Nephron progenitor cell (in vitro differentiated cells): ENCODE measurements at places on chromosomes 1 and 21.

DNA sequence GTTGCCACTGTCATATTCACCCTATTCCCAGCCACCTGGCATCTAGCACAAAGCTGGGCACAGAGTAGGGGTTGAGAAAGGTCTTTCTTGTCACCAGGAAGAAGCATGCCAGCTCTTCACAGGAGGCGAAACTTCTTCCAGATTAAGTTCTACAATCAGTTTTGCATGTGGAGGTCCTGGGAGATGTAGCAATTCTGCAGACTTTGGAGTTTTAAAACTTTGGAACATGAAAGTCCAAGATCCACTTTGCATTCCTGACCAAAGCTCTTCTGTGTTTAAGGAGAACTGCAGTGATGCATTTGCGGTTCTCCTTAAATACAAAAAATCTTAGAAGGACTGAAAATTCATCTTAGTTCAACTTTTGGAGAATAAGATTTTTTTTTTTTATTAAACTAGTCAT is 258.5 kb upstream of the USP24 start:
- DNase-seq, result no peak

GRCh38 chr1:14323568-14324247 is 274.8 kb upstream of the KAZN start:
- DNase-seq, result no peak

- DNase-seq, result no peak
Measured at GRCh38 chr21:31668651-31669491, 9.4 kb downstream of the SOD1 start.

- DNase-seq, result no peak
Measured at GRCh38 chr1:193540511-193540910, 354.1 kb upstream of the B3GALT2 start.

GRCh38 chr1:33918368-33918767 is 54.5 kb downstream of the HMGB4 start:
- no peak for DNase-seq

DNA sequence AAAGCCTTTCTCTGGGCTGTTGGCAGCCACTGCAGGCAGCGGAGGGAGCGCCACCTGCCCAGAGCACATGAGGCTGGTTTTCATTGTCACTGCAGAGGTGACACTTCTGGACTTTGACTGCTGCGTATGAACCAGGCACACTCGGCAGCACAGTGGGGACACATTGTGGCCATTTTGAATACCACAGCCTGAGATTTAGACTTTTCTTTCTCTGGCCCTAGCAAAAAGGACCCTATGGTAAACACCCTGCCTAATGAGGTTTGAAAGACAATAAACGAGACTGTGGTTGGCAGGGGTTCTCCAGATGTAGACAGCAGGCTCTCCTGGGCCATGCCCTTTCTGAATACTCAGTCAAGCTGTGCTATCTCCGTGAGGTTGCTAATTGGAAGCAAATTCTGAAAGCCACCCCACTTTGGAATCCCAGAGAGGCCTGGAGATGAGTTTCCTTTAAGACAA is 12.0 kb upstream of the KCNE2 start:
- peak; percentile 37 for DNase-seq

DNA sequence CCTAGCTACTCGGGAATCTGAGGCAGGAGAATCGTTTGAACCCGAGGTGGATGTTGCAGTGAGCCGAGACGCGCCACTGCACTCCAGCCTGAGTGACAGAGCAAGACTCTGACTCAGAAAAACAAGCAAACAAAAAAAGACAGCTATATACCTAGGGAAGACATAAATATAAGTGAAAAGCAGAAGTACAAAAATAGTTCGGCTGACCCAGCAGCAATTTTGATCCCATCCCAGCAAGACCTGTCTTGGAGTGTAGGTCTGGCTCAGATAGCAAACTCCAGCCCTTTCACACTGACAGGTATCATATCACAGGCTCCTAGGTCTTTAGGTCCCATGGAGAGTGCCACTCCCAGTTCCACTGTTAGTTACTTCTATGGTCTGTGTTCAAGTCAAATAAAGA is 14.6 kb downstream of the MTX1 start:
- no peak for DNase-seq

GRCh38 chr1:202029171-202029665 is 18.8 kb downstream of the ELF3 start:
- DNase-seq, result no peak

- no peak for DNase-seq
Measured at GRCh38 chr1:25356848-25357247, 18.7 kb downstream of the TMEM50A start.

GRCh38 chr1:77399250-77400086 is 117.6 kb downstream of the AK5 start:
- no peak for DNase-seq

GRCh38 chr1:43803105-43803504 is 95.8 kb downstream of the ST3GAL3 start:
- DNase-seq, result no peak

GRCh38 chr1:206975306-206975705 is 5.0 kb upstream of the FCAMR start:
- DNase-seq, result no peak

DNA sequence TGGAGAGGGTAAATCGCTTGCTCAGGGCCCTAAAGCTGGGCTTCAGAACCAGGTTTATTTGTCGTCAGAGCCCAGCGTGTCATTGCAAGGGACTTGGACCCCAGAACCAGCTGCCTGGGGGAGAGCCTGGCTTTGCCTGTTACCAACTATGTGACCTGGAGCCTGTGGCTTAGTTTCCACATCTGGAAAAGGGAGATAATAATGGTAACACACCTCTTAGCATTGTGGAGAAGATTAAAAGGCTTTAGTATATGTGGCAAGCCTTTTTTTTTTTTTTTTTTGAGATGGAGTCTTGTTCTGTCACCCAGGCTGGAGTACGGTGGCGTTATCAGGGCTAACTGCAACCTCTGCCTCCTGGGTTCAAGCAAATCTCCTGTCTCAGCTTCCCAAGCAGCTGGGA is 12.5 kb downstream of the CD52 start:
- no peak for DNase-seq

- no peak for DNase-seq
Measured at GRCh38 chr1:72705921-72706320, 423.6 kb upstream of the NEGR1 start.

DNA sequence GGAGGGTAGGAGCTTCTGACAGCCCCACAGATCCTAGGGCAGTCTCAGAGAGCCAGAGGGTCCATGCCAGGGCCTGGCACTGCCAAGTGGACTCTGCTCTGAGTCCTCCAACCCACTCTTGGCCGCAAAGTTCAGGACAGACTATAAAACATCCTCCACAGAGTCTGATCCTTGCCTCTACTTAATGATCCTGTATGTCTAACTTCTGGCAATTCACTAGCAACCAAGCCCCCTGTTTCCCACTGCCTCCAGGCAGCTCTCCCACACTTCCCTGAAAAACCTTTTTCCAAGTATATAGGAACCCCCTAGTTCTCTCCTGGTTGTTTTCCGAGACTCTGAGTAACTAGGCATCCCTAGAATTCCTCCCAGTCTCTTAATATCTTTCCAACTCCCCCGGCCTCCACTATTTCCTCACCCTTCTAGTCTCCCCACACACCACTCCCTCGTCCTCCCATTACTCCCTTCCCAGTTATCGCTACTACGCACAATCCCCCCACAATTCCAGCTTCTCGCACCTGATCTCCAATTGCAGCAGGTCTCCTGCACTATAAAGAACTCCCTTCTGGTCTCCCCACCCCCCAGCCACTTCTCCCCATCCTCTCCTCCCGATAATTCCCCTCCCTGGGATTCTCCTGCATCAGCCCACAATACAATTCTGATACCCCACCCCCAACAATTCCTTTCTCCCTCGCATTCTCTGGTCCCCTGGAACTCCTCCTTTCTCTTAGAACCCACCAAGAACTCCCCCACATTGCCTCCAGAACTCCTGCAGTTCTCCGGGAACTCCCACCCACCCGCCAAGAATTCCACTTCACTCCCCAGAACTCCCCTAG is 574 bp downstream of the IGSF9 start:
- DNase-seq, result no peak

- DNase-seq, result no peak
Measured at GRCh38 chr1:185652348-185652747, 81.8 kb upstream of the HMCN1 start.

GRCh38 chr21:31683029-31683428 is 23.5 kb downstream of the SOD1 start:
- no peak for DNase-seq

GRCh38 chr1:247857985-247858619 is 1.1 kb downstream of the TRIM58 start:
- DNase-seq, result no peak

DNA sequence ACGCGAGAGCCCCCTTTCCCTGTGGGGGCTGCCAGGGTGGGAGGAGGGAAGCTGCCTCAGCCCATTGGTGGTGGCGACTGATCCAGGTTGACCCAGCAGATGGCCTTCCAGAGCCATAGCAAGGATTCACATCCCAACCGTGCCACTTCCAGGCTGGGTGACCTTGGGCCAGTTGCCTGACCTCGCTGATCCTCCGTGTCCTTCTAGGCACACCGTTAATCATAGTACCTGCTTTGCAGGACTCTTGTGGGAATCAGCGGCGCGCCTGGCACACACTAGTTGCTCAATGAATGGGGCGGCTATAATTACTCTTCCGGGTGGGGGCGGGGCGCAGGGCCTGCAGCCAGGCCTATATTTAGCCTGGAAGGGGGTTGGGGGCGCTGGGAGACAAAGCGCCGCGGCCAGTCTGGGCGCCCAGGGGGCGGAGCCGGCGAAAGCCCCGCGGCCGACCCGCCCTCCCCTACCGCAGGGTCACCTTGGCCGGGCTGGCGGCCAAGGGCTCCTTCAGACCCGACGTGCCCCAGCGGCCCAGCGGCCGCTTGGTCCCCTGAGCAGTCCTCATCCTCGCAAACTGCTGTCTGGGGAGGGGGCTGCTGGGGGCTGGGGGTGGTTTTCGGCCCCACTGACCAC is 5.1 kb downstream of the HSPB7 start:
- peak; percentile 66 for DNase-seq

GRCh38 chr1:20200966-20201365 is 14.6 kb upstream of the PLA2G2C start:
- DNase-seq, result no peak

DNA sequence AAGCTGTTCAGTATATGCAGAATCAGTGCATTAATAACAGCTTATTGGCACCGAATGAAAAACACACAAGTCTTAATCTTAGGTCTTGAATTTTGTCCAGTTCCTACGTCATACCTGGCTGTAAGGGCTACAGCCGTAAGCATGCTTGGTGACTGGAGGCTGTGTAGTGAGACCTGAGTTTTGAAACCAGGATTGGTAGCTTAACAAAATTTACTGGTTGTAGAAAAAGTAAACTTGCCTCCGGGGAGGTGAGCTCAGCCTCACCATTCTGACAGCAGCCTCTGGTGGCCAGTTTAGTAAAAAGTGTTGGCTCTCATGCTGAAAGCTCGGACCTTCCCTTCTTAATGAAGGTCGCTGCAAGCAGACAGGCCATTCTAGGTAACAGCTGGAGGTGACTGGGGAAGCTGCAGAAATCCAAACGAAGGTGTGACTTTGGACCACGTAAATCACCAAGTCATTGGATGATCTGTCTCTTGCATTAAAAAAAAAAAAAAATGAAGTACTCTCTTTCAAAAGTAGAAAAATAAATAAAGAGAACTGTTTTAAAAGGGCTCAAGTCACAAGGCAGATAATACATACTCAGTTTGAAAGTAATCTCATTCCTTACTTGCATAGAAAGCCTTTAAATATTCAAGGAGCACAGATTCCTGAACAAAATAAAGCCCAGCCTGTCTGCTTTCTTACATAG is 48.9 kb downstream of the HLCS start:
- DNase-seq, result no peak

DNA sequence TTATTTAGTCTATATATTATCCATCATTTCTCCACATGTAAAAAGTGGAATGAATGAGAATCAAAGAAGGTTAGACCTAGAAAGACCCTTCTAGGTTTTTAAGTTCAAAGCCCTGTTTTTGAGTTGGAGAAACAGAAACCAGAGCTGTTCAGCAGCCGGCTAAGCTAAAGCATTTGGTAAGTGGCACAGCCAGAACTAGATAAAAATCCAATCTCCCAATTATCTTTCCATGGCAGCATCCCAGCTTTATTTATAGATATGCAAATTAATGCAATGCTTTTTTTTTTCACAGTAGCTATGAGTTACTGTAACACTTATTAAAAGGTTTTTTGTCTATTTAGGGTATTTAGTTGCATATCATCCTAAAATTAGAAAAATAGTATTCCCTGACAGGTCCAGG is 85.1 kb downstream of the NIBAN1 start:
- no peak for DNase-seq

DNA sequence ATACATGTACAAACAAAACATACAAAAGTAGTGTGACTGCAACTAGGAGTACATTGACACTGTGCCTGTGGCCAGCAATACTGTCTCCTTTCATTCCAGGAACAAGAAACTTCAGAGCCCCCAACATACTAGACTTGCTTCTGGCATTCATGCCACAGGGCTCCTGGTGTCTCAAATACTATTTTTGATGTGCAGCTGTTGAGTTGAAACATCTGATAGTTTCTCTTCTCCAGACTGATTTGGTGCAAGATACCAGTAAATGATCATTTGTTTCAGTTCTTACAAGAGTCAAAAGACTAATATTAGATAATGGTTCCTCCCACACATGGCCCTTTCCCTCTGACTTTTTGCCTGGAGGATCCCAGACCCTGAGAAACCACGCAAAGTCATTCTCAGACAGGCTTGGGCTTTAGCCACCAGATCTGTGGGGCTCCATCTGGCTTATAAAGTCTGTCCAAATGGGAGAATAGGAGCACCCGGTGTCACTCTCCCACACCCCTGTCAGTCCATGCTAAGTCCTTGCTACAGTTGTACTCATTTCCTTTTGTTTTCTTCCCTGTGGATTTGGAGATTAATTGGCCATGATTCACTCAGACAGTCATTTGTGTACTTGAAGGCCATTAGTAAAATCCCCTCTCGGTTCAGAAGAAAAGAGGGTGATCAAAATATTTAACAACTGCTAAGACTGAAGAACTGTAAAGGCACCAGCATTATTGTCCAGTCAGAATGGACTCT is 163.5 kb upstream of the RUNX1 start:
- no peak for DNase-seq

DNA sequence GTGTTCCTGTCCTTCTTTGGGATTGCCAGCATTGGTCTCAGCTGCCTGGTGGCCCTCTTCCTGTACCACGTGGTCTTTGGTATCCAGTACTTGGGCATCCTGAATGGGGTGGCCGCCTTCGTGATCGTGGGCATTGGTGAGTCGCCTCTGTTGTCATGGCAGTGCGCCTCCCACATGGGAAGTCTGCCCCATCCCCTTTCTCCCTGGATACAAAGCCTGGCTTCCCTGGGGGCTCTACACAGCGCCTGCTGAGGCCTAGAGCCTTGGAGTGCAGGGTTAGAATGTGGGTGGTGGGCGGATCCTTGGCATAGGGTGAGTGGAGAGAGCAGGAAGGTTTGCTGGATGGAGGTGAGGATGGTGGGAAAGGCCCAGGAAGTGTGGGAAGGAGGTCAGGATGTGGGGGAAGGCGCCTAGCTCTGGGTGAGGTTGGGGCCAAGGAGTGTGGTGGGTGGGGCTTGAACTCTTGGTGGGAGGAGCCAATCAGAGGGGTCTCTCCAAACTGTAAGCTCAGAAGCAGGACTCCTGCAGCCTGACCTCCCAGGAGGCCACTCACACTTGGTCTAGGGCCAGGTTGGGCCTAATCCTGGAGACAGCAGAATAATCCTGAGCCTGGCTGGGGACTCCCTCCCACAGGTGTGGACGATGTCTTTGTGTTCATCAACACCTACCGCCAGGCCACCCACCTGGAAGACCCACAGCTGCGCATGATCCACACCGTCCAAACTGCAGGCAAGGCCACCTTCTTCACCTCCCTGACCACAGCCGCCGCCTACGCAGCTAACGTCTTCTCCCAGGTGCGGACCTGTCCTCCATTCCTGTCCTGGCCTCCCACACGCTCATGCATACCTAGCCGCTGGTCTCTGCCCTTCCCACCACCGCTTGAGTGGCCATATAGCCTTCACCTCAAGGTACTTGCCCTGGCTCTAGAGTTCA is 36.7 kb downstream of the DISP3 start:
- DNase-seq, result no peak
